ENCODE measurements at places on chromosomes 16 and 17.

DNA sequence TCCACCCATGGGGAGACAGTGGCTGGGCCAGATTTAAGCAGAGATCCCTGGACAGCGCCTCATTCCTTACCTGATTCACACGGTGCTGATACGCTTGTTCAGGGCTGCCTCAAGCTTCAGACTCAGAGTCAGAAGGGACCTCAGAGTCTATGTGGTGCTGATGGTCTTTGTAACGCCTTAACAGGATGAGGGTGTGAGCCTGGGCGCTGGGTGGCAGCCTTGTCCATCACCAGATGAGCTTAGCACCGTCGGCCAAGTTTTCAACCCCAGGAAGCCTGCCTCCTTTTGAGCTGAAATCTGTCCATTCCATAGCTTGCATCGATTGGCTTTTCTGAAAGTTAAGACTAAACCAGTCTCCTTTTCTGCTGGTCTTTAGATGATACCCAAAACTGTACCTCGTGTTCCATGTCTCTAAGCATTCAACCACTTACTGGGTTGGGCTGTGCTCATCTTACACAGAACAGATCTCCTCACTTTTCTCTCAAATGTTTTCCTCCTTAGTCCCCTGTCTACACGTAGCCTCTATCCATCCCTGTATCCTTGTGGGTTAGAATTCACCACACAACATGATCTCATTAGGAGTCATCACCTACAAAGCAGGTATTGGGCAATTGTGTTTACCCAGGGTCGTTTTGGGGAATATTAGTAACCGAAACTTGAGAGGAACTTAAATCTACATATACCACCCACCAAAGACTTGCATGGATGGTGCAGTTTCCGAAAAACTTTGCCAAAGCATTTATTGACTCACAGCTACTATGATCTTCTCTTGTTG is 573.4 kb downstream of the CDH13 start:
- DNase-seq: no peak

GRCh38 chr16:55406651-55407050 is 72.3 kb upstream of the MMP2 start:
- no peak for DNase-seq

DNA sequence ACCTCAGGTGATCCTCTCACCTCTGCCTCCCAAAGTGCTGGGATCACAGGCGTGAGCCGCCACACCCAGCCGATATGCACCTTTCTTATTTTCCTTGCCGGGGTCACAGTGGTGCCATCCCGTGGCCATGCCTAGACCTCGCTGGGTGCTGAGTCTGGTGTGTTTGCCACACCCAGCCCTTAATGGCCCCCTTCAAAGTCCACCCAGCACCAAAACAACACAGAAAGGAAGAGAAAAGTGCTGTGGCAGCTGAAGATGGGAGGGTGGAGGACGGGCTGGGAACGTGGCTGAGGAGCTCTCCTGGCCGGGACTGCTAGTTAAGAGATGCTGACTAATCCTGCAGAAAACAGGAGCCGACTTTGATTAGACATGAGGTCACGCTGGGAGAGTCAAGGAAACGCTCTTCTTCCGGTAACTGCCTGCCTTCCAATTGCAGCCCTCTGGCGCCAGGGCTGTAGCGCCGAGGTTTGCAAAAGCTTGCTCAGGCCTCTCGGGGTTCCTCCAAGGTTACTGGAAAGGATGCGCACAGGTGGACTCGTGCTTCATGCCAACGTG is 10.9 kb downstream of the SLC43A2 start:
- no peak for DNase-seq

DNA sequence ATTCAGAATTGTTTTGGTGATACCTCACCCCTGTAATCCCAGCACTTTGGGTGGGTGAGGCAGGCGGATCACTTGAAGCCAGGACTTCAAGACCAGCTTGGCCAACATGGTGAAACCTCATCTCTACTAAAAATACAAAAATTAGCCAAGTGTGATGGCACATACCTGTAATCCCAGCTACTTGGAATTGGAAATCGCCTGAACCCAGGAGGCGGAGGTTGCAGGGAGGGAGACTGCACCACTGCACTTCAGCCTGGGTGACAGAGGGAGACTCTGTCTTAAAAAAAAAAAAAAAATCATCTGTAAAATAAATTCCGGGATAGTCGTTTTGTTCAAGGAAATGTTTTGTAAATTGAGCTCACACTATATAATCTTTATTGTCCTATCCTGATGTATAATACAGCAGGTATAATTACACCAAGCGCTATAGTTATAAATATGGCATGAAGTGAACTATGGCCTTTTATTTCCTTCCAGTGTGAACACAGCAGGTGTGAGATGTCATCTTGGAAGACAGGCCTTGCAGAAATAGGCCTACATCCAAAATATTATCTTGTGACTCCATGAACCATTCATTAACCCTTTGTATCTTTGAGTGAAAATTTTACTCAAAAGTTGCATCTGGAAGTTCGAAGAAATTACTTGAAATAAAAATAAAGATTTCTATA is 25.4 kb downstream of the PLA2G10 start:
- no peak for DNase-seq

- no peak for DNase-seq
These were observed 41.0 kb downstream of the CHCT1 start for GRCh38 chr17:60463157-60463835.

DNA sequence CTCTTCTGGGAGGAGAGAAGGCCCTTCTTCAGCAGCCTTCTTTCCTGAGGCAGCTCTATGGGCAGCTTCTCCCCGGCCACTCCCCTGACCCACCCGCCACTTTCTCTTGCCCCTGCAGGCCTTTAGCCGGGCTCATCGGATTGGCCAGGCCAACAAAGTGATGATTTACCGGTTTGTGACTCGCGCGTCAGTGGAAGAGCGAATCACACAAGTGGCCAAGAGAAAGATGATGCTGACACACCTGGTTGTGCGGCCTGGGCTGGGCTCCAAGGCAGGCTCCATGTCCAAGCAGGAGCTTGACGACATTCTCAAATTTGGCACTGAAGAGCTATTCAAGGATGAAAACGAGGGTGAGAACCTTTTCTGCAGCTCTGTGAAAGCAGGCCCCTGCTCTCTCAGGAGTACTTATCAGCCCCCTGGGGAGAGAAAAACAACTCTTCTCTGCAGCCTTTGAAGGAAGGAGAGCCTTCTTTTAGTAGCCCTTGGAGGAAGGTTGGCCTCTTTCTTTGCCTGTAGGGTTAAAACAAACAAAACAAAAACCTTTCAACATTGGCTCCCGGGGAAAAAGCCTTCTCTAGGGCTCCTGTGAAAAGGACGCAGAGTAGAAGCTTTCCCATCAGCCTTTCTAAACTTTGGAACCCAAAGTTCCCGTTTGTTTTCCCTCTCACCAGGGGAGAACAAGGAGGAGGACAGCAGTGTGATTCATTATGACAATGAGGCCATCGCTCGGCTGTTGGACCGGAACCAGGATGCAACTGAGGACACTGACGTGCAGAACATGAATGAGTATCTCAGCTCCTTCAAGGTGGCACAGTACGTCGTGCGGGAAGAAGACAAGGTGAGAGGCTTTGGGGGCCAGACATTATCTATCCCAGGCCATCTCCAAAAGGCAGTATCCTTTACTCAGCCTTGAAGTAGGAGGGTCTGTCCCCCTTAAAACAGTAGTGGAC is 12.7 kb downstream of the RNF227 start:
- no peak for DNase-seq

DNA sequence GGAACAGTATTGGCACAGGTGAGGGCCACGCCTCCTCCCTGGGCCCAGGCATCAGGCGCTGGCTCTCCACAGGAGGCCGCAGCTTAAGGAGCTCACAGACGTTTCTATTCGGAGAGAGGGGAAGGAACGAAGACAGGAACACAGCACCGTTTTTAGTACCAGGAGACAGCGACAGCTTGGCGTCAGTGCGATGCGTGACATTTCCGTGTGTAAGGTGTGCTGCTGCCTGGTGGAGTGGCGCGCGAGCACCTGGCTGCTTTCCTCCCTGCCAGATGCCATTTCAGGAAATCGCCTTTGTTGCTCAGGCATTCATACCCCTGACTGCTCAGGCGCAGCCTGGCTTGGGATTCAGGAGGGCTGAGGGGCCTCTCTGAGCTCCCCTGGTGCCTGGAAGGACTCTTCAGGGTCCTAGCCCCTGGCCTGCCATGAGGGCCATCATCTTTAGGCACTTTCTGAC is 367.5 kb downstream of the CPPED1 start:
- no peak for DNase-seq

DNA sequence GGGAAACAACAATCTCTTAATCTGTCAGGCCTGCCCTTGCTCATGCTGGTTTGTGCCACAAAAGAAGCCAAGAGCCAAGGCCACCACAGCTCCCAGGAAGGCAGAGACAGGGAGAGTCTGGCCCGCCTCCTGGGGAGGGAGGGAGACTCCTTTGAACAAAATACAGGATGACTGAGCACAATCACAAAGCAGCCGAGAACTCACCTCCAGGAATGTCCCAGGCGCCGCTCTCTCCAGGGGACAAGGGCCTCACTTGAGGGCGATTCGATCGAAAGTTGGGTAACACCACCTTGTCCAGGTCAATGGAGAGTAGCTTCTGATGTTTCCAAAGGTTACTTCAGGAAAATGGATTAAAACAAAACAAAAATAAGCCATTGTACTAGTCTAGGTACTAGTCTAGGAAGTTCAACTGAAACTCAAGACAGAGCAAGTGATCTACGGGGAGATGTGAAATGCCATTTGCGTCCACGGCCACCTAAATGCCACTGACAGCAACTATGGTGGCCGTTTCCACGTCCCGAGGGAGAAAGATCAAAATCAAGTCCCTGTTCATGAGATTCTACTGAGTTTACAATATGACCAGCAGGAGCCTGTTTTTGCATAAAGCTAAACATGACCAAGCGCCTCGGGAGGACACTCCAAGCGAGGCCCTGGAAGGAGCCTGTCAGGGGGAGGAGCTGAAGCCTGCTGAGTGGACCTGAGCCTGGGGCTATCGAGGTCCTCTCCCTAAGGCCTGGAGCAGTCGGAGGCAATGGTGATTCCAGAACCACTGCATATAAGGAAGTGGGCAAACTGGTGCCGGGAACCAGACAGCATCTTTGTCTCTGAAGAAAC is 13.4 kb upstream of the SLC38A8 start:
- DNase-seq: no peak

- no peak for DNase-seq
These were observed 17.4 kb downstream of the ITPRIPL2 start for GRCh38 chr16:19130852-19131824.

- DNase-seq: no peak
These were observed 21.2 kb downstream of the CHMP6 start for GRCh38 chr17:81012574-81013447.

GRCh38 chr17:80783486-80783885 is 208.2 kb upstream of the CHMP6 start:
- DNase-seq: no peak

Measured in activated naive CD4-positive, alpha-beta T cell treated with anti-CD3 and anti-CD28 coated beads, Interleukin-2, amount 50 U/mL, for 16 hours (primary cell).